ENCODE measurements at places on chromosomes 2 and 18.

DNA sequence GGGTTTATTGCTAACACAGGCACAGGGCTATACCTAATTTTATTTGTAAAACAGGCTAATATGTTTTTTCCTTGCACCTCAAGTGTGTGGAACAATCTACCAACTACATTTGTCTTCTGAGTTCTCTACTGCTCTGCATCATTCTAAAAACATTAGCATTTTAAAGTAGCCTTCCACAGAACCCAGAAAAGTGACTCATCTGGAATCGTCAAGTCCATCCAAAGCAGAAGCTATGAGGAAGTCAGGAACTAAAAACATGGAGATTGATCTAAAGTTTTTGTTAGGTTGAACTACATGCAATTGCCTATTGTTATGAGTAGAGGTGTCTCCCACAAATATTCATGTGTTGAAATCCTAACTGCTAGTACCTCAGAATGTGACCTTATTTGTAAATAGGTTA is 70.9 kb downstream of the SUCLG1 start:
- no peak for DNase-seq

GRCh38 chr2:63122921-63123320 is 72.3 kb downstream of the OTX1 start:
- no peak for DNase-seq

- no peak for DNase-seq
Measured at GRCh38 chr2:180893752-180894151, 86.7 kb upstream of the UBE2E3 start.

DNA sequence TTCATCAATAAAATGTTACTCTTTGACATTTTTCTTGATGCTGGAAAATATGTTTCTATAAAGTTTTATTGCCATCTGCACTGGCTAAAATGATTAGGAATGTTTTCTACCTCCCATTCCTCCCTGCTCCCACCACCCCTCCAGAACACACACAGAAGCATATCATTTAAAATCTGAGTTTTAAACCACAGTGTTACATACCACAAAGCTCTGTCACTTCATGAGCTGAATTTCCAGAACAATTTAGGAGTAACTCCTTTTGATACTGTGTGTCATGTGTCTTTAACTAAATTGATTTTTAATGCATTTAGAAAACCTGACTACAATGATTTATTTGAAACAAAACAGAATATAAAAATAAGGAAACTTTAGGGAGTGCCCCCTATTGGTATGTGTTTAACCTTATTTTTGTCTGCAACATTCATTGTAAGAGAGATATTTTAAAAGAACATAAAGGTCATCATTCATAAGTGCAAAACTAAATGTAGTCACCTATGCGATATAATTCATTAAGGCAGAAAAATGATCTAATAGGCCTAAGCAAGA is 52.0 kb downstream of the FEZ2 start:
- no peak for DNase-seq

DNA sequence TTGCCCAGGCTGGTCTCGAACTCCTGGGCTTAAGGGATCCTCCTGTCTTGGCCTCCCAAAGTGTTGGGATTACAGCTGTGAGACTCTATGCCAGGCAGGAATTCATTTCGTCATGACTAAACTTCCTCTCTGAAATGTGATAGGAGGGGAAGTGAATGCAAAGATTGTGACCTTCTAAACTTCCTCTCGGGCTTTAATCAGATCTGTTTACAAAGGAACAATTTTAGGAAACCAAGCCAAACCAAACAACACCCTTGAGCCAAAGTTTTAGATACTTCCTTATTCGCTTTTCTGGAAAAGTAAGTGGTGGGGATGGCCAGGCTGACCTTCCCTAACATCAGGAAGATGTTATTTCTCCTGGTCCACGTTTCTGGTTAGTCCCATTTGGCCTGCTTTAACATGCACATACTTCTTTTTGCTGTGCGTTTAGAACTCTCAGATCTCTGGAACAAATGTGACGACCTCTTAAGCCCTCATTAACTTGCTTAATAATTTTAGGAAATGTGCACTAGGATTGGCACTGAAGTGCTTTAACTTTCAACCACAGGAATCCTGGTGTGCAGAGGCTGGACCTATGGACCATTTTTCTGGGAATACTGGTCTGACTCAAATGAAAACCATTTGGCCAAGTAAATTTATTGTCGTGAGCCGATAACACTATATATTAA is 33.2 kb upstream of the YES1 start:
- no peak for DNase-seq
